Central memory CD4-positive, alpha-beta T cell (primary cell): ENCODE measurements at places on chromosomes 2 and 18.

DNA sequence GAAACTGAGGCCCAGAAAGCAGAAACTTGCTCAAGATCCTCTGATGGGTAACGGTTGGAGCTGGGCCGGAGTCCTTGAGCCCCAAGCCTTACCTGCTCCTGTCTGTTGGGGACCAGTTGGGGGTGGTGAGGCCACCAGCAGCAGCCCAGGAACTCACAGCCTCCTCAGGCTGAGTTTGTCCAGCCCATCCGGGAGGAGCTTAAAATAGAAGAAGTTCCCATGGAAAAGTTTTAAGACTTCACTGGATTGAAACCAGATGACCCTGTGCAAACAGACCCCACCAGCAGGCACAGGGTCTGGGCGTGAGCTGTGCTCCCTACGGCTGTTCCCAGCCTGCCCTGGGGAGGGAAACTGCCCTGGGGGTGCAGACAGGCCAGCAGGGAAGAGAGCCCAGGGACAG lies 40.6 kb upstream of the FOSL2 start:
- DNase-seq: no peak

DNA sequence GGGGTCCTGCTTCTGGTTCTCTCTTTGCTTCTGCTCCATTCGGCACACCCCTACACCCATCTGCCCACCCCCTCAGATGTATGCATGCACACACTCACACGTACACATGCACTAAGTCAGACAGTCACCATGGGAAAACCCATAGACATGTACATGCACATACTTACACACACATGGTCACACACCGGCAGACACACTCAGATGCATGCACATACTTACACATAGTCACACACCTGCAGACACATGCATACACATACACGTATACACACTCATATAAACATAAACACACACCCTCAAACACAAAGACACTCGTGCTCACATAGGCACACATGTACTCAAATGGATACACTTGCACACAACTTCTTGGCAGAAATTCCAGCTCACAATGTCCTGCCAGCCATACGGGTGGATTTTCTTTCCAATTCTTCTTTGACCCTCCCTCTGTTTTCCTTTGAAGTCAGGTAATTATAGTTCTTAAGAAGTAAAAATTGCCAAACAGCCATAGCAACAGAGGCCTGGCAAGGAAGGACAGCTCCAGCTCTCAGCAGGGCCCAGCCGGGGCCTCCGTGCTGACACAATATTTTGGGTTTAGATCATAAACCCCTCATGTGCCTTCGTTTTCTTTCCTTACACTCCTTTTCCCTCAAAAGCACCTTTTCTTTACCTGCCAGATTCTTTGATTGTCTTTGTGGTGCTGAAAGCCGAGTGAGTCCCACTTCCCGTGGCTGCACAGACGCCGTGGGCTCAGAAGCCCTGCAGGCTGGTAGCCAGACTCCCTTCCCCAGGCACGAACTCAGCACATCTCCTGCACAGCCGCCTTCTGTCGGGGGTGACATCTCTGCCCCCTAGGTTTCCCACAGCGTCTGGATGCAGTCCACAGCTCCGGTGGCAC lies 195.7 kb downstream of the ARL4C start:
- no peak for DNase-seq

GRCh38 chr2:120881981-120882788 lies 146.5 kb downstream of the GLI2 start:
- DNase-seq: no peak

- no peak for DNase-seq
Measured at GRCh38 chr2:200736646-200737274, 75.0 kb upstream of the BZW1 start.

DNA sequence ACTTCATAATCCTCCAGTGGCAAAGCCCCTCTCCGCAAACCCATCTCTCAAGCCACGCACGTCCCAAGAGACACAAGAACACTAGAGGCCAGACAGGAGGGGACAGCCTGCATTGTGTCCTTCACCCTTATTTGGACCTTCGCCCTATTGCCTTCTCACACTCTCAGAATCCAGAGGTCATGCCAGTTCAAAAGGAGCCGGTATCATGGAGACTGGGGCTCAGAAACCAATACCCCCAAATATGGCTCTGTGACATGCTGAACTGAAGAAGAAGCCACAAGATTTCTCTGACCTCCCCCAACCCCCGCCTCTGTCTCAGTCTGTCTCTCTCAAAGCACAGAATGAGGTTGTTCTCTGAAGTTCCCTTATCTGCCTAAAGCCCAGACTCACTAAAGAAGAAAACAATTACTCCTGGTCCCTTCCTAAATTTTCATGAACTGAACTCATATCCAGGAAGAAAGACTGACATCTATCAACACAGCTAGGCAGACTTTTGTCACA lies 19.2 kb upstream of the SPATA3 start:
- DNase-seq: no peak

- DNase-seq: no peak
Measured at GRCh38 chr2:103435010-103435409, 673.2 kb downstream of the TMEM182 start.

DNA sequence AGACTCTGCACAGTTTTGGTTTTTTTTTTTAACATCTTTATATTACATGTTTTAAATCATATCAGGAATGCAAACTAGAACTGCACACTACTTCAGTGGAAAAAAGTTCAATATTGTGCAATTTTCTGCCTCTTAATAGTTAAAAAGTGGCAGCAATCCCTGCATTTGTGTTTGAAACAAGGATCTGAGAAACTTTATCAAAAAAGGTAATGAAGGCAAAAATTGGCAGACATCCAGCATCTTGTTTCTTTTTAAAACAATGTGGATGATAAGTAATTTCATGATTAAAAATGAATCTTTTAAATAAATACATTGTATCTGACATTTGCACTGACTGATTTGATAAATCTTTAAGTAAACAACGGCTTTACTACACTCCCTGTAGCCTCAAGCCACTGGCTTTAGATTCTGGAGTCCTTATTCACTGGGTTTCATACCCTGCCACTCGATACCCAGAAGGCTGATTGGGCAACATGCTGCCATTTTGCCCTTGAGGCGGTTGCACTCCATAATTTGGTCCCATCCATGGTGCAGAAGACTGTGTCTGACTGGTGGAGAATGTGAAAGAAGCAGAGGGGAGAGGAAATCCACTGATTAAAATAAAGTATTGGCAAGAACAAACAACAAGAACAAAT lies 21.6 kb upstream of the C2orf42 start:
- DNase-seq: no peak

DNA sequence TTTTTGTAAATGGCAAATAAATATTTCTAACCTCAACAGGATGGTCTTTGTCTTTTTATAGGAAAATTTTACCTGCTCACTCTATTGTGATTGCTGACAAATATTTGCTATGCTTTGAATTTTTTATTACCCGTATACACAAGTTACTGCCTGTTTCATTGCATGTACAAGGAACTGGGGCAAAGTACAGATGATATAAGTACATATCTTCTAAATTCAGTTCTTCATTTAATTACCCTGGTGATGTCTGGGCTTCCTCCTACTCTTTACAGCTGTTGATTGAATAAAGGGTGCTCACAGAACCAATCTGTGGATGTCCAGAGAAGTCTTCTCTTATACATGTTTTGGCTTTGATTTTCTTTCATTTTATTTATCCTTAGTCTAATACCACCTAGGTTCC lies 26.5 kb downstream of the KCNE4 start:
- no peak for DNase-seq

DNA sequence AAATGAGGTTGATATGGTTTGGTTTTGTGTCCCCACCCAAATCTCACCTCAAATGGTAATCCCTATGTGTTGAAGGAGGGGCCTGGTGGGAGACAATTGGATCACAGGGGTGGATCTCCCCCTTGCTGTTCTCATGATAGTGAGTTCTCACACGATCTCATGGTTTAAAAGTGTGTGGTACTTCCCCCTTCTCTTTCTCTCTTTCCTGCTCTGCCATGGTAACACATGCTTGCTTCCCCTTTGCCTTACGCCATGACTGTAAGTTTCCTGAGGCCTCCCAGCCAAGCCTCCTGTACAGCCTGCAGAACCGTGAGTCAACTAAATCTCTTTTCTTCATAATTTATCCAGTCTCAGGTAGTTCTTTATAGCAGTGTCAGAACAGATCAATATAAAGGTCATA lies 24.7 kb upstream of the FAM124B start:
- no peak for DNase-seq
